ENCODE measurements at places on chromosomes 3 and 15.

- no peak for DNase-seq
Observed at GRCh38 chr3:140187656-140188221, 252.8 kb downstream of the CLSTN2 start.

DNA sequence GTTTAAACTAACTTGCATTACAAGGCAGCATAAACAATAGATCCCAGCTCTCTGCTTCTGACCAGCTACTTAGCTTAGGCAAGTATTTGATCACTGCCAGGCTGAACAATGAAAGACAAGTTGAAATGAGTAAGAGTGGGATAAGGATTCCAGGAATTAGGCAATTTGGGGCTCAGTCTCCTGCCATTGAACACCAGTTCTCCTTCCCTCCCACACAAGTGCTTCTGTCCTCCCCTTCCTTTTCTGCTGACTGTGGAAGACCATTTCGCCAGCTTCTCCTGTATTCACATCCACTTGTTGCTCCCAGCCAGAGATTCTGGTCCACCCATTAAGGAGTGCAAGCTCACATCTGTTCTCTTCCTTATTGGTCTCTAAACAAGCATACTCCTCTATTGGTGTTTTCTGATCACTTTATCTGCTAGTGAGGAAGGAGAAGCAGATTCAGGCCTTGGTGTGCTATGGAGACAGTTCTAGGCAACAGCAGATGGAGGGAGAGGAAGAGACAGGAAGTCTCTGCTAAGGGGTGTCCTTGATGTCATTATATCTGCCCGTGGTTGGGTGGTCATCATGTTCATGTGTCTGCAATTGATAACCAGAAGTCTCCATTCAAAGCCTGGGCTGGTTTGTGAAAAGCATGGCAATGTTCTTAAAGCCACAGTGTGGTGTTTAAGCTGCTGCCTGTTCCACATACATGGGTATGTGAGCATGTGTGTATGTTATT lies 121.5 kb downstream of the PLCL2 start:
- DNase-seq, result no peak

GRCh38 chr15:86183596-86184491 lies 104.2 kb downstream of the AGBL1 start:
- DNase-seq, result no peak

DNA sequence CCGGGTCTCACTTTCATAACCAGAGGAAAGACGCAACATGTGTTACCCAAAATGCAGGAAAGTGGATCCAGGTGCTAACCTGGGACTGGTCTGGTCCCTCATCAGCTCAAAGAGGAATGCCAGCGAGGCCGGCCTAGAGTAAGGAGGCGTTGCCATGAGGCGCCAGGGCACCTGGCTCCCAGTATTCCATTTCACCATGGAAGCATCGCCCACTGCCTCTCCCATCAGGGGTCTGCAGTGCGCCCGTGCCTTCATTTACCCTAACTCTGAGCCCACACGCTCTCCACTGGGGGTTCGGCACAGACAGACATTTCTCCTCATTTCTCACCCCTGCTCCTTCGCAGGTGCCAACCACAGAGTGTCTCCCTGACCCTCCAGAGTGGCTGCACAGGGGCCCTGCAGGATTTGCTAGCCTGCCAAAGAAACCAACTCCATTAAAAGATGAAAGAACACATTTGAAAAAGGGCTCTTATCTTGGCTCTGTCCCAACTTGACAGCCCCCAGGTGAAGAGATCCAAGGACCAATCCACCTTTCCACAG lies 61.5 kb downstream of the ABTB1 start:
- DNase-seq, result no peak

DNA sequence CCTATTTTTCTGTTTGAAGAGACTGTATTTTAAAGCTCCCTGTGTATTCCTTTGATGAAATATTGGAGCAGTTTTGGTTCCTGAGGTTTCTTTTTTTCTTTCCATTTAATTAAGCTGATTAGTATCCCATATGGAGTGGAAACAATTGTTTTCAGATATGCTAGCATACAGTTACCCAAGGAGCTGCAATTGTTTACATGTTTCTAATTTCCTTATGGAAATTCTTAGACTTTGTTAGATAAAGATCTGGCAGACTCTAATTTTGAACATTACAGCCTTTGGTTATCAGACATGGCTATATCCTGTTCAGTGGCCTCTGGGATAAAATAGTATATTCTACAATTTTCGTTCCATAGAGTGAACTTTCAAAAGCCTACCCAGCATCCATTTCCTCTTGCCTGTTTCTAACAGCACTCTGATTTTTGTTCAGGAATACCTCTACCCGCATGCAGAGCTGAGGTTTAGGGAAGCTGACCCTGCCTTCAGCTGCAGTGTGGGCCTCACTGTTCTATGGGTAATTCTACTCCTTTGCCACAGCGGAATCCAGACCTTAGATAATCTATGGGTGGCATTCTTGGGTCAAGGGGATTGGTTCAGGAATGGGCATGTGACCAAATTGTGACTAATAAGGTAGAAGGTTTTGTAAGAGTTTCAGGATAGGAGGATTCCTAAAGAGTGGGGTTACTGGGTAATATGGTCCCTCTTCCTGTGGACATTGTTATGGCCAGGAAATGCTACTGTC lies 161.1 kb upstream of the ANKRD28 start:
- DNase-seq, result no peak

GRCh38 chr3:43405888-43406642 lies 119.7 kb downstream of the SNRK start:
- DNase-seq, result no peak

GRCh38 chr15:57992761-57993355 lies 72.7 kb downstream of the ALDH1A2 start:
- DNase-seq, result no peak

GRCh38 chr3:186614597-186615483 lies 2.0 kb downstream of the AHSG start:
- peak; percentile 75 for DNase-seq

DNA sequence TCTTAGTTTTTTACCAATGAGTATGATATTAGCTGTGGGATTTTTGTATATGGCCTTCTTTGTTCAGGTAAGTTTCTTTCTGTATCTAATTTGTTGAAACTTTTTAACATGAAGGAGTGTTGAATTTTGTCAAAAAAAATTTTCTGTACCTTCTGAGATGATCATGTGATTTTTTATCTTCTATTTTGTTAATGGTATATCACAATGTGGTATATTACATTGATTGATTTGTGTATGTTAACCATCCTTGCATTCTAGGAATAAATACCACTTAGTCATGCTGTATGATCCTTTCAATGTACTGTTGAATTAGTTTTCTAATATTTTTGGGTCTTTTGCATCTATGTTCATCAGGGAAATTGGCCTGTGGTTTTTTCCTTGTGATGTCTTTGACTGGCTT lies 92.5 kb upstream of the MNS1 start:
- no peak for DNase-seq

GRCh38 chr3:155981669-155982068 lies 111.2 kb downstream of the GMPS start:
- no peak for DNase-seq

DNA sequence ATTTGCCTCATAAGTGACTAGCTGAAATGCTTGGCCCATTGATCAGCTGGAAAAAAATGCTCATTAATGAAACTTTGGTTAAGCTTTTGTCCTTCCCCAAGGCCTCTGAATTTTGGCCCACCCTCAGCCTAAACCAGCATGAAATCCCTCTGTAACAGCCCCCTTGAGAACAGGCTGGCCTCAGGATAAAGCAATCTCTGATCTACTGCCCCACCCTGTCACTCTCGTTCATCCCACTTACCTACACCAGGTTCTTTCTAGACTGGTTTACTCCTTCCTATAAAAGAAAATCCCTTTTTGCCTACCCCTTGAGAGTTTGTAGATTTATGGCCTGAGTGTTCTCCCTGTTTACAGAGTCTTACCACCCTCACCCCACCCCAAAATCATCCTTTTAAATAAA lies 3.4 kb upstream of the AEN start:
- DNase-seq, result no peak

GRCh38 chr3:123337948-123338619 lies 110.8 kb downstream of the ADCY5 start:
- no peak for DNase-seq

DNA sequence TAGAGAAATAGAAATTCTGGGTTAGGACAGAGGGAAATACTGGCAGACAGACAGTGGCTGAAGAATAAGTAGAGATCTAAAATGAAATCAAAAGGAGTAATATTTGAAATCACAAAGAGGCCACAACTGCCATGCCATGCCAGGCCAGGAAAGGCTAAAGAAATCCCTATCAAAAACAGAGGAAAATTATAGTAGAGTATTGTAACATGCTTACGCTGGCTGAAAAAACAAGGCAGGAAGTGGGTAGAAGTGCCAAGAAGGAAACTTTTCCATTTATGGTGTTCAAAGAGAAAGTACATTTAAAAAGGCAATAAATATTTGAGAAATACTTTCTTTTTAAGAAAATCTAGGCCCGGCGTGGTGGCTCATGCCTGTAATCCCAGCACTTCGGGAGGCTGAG lies 415.7 kb downstream of the PLCL2 start:
- DNase-seq, result no peak

- DNase-seq, result peak; percentile 56
Observed at GRCh38 chr15:80404761-80405553, 775 bp downstream of the ARNT2 start.

DNA sequence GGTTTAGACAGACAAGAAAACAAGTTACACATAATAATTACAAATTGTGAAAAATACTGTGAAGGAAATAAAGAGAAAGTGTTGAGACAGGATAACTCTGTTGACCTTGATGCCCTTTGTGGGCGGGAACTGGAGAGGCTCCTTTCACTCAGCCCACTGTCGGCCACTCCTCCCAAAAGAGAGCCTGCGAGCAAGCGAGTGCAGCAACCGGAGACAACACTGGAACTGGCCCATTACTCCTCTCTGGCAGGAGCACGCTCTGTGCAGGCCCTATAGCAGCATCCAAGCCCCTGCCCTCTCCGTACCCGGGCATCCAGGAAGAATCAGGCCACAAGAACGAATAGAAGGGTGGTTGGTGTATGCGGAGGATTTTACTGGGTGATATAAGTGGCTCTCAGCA lies 16.2 kb upstream of the DUT start:
- DNase-seq, result no peak

DNA sequence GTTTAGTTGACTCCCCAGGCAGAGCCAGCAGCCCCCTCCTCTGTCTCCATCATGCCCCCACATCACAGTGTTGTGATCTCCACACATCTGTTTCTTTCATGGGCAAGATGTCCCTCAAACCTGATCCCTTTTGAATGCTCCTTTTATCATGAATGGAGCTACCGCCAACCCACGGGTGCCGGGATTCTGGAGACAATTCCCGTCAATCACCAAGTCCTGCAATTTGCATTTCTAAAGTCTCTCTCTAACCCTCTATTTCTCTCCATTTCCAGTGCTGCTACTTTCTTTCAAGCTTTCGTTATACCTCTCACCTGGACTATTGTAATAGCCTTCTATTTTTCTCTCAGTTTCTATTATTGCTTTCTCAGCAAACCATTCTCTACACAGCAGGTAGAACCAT lies 89.7 kb upstream of the CCNL1 start:
- no peak for DNase-seq

DNA sequence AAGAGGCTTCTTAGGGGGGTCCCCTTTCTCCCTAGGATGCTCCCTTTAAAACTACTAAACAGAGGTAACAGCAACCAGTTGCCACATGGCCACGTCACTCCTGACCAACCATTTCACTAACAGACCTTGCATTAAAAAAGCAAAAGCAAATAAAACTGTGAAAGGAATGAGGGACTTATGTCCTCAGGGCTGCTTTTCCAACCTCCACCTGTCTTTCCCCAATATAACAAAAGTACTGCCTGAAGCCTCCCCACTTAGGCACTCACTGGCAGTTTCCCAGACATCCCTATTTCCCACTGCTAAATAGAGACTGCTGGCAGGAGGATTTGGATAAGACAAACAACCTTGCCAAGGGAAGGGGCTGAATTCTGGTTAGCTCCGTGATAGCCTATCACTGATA lies 130.3 kb downstream of the ATP8B4 start:
- no peak for DNase-seq

- no peak for DNase-seq
Observed at GRCh38 chr3:195522254-195523023, 20.7 kb downstream of the PPP1R2 start.

DNA sequence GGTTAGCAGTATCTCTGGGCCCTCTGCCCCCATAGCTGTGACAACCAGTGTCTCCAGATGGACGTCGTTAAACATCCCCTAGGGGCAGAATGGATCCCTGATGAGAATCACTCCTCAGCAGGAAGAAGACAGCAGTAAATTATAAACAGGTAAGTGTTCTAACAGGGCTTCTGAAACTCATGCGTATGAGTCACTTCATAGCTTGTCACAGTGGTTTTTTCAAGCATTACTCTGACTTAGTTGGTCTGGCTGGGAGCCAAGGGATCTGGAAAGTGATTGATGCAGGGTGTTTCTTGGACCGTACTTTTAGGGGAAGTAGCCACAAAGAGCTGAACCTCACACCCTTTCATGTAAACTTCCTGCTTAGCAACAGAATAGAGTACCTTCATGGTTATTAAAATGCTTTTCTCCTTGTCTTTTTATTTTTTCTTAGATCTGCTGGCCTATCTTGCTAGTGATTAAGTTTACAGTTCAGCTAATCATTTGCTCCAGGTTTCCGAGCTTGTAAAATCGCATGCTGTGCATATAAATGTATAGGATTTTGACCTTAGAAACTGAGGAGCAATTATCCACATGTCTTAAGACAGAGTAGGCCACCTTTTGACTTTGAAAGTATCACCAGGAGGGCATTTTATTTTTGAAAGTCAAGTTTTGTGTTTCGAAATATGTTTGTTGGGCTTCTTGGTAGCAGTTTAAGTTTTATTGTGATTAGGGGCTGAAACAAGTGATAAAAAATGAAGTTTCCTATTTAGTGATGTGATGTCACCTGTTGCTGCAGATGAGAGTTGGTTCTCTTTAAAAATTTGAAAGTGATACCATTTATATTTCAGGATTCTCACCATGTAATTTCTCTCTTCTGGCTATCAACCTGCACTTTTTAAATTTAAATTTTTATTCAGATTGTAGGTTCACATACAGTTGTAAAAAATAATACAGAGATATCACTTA lies 333.9 kb downstream of the PTPRG start:
- peak; percentile 58 for DNase-seq

DNA sequence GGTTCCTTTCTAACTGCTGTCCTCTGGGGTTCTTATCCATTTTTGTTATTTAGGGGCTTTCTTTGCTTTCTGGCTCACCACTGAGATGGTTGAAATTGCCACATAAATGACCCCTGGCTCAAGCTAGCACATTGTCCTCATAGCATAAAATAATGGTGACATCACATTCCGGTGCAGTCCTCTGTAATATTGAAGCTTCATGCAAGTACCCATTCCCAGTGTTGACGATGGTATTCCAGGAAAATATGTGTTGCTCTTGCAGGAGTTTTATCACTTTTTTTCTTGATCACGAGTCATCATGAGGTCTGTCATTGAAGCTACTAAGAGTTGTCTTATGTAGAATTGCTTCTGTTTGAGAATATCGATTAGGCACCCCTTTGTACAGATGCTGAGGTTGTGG lies 56.1 kb downstream of the CRTC3 start:
- no peak for DNase-seq
